ENCODE measurements at places on chromosomes 7 and 10.

GRCh38 chr7:142855114-142855743 lies 353 bp downstream of the EPHB6 start:
- no peak for DNase-seq

GRCh38 chr7:123201901-123202300 lies 2.1 kb upstream of the SLC13A1 start:
- DNase-seq = no peak

GRCh38 chr7:148905093-148905666 lies 21.1 kb upstream of the EZH2 start:
- no peak for DNase-seq

- no peak for DNase-seq
These were observed 48.5 kb downstream of the GRID1 start for GRCh38 chr10:86317949-86318725.

DNA sequence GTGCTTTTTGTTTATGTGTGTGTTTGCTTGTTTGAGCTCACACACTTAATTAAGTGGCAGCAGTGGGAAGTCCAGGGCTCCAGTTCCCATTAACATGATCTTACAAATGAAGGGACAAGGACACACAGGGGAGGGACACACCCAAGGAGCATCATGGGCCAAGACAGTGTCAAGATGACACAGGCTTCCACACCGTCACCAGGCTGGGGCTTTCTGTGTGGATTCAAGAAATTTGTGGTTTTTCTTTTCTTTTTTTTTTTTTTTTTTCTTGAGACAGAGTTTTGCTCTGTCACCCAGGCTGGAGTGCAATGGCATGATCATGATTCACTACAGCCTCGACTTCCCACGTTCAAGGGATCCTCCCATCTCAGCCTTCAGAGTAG lies 173.6 kb downstream of the KIAA1217 start:
- DNase-seq = no peak

DNA sequence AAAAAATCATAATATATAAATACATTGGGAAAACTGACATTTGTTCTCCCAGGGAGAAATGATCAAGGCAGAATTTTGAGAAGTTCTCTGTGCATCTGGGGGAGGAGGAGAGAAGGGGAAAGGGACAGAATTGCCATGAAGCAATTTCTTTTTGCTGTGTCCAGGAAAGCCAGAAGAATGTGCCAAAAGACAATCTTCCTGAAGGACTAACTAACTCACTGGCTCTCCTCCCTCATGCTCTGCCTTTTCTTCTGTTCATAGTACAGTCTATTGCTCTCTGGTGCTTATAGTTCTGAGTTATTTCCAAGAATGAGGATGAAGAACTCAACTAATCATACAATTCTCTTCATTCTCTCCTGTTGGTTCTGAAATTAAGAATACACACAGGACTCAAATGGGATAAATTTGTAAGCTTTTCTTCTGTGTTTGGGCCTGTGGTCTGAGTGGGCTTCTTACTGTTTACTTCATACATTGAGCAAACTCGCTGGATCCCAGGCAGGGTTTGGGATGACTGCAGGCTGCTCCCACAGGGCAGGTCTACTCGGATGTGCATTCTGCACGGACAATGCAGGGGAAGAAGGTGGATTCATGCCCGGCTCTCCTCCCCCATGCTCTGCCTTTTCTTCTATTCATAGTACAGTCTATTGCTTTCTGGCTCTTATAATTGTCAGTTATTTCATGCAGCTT lies 22.2 kb upstream of the FAM171A1 start:
- DNase-seq = no peak

Data from Right ventricle myocardium superior (tissue), 1 donor.